Type B pancreatic cell (in vitro differentiated cells): ENCODE measurements at places on chromosomes 6 and 20. TPM values are rescaled to one million over a fixed set of nuclear protein-coding genes. Genes with fewer than 3 reads are reported as not detected.

- H3K4me3 ChIP-seq, result no peak overlapping the region
- no peak overlapping the region for H3K27ac ChIP-seq
- no peaks in the 10 kb centered on the region for H3K36me3 ChIP-seq
- H3K4me1 ChIP-seq, result peaks cover 25% of the 10 kb centered on the region
- DNase-seq, result no peak
- no peaks in the 10 kb centered on the region for H3K27me3 ChIP-seq
Measured at GRCh38 chr6:138571585-138572166, 72.4 kb upstream of the NHSL1 start.

DNA sequence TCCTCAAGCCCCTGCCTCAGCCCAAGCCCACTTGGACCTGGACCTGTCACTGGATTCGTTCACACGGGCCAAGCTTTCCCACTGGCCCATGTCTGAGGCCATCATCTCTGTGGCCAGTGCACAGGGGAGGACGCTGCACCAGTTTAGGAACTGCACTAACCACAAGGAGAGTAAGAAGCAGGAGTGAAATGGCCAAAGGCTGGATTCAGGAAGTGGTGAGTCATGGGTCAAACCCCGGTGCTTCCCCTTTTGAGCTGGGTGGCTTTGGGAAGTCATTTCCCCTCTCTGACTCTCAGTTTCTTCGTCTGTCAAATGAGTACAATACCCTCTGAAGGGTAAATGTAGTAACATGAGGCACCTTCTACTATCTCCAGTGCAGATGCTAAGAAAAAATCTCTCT lies 87.9 kb downstream of the CD40 start:
- H3K4me1 ChIP-seq, result no peaks in the 10 kb centered on the region
- H3K36me3 ChIP-seq, result no peaks in the 10 kb centered on the region
- peaks cover 49% of the 10 kb centered on the region for H3K27me3 ChIP-seq
- DNase-seq, result no peak

- peak overlapping the region; percentile 40 for H3K27ac ChIP-seq
- H3K4me3 ChIP-seq, result no peak overlapping the region
- H3K4me1 ChIP-seq, result peaks cover 9% of the 10 kb centered on the region
- no peak for DNase-seq
Measured at GRCh38 chr20:32155017-32155981, 45.8 kb downstream of the TM9SF4 start.

GRCh38 chr6:36953931-36954261 lies 642 bp upstream of the PI16 start:
- H3K36me3 ChIP-seq, result no peaks in the 10 kb centered on the region
- H3K27me3 ChIP-seq, result peaks cover 3% of the 10 kb centered on the region
- H3K4me3 ChIP-seq, result no peak overlapping the region
- H3K4me1 ChIP-seq, result no peaks in the 10 kb centered on the region

- peaks cover 35% of the 10 kb centered on the region for H3K4me1 ChIP-seq
- no peak overlapping the region for H3K27ac ChIP-seq
- no peak overlapping the region for H3K4me3 ChIP-seq
- peaks cover 11% of the 10 kb centered on the region for H3K27me3 ChIP-seq
- no peak for DNase-seq
Measured at GRCh38 chr20:62688083-62688482, 20.6 kb upstream of the NTSR1 start.

The MAFB gene
- 104 and 114 TPM in 2 replicates for total RNA-seq
